Renal cortical epithelial cell (primary cell): ENCODE measurements at places on chromosomes 12 and 14. TPM values are rescaled to one million over a fixed set of nuclear protein-coding genes. Genes with fewer than 3 reads are reported as not detected.

- peak; percentile 84 for DNase-seq
Measured at GRCh38 chr14:68682166-68683103, 110.4 kb downstream of the ZFP36L1 start.

The KLRC4 gene
- total RNA-seq, result not detected in 2 replicates

DNA sequence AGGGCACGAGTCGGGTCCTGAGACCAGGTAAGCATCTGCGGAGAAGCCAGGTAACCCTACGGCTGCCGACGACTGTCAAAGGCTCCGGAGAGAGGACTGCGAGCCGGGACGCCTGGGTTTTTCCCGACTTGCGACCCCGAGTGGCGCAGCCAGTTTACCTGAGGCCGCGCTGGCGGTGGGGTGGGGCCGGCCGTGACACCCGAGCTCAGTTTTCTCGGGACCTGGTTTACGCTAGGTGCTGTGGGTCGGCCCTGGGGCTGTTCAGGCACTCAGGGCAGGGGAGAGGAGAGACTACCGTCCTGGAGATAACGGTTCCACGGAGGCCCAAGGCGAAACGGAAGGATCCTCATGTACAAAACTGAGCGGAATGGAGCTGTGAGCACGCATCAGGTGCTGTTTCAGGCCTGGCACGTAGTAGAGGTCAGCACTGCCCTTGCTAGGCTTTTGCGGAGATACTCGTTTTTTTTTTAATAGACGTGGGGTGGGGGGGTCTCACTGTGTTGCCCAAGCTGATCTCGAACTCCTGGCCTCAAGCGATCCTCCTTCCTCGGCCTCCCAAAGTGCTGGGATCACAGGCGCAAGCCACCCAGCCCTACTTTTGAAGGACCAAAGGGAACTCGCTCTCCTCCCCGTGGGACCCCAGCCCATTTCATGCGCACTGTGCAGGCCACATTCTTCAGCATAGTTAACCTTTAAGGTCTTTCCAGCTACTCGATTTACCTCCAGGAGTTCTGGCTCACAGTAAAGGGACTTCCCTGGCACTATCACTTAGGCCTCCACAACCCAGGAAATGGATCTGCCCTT lies 471 bp downstream of the MTRFR start:
- DNase-seq, result no peak

The PTPRO gene
- 0.45 and 0.69 TPM in 2 replicates for total RNA-seq

The FGF23 gene
- total RNA-seq, result not detected in 2 replicates

- no peak for DNase-seq
Measured at GRCh38 chr12:114680604-114681069, 3.3 kb downstream of the TBX3 start.

GRCh38 chr12:69415471-69416275 lies 54.5 kb upstream of the FRS2 start:
- peak; percentile 67 for DNase-seq
